ENCODE measurements at places on chromosomes 16 and 17.

GRCh38 chr16:14196539-14196938 lies 125.4 kb downstream of the MRTFB start:
- DNase-seq, result no peak

GRCh38 chr16:24626256-24626655 lies 86.9 kb downstream of the RBBP6 start:
- DNase-seq, result no peak

DNA sequence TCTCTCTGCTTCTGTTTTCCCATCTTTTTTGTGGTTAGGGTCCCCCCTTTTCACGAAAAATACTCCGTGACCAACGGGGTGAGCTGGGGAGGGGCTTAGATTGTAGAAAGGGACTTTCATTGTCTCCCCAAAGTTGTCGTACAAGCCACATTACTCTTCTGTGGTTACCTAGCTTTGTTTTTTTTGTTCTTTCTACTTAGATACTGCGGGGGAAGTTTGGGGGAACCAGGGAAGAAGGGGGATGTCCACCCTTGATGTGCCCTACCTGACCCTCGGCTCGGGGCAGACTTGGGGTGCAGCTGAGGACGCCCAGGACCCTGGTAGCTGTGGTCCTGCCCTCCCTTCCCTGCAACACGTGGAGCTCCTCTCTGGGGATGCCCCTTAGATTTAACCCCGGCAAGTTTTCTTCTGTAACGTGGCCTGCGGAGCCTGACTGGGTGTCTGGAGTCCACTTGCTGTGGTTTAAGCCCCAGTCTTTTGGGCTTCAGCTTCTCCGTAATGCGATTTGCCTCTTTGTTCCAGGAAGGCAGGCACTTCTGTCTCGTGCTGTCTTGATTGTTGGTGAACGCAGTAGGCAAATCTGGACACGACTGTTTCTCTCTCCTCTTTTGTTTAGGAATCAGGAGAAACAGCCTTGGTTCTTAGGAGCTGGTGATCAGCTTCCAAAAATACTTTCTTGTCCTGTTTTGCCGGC lies 892 bp downstream of the ABCC1 start:
- DNase-seq, result no peak

DNA sequence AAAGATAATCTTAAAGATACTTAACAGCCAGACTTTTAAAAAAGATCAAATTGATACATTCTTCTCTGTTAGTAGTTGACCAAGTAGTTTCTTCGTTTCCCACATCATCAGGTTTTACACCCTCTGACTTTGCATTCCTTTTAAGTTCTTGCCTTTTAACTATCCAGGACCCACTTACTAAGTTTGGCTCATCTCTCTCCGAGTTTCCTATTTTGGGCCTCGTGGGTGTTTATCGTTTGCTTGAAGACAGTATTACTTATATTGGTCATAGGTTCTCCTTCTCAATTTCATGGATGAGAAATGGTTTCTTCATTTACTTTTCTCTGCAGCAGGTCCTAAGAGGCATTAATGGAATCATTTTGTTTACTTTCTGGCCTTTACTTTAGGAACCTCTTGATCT lies 43.2 kb downstream of the RPA1 start:
- DNase-seq, result no peak

GRCh38 chr16:1583180-1583579 lies 28.7 kb downstream of the IFT140 start:
- no peak for DNase-seq

DNA sequence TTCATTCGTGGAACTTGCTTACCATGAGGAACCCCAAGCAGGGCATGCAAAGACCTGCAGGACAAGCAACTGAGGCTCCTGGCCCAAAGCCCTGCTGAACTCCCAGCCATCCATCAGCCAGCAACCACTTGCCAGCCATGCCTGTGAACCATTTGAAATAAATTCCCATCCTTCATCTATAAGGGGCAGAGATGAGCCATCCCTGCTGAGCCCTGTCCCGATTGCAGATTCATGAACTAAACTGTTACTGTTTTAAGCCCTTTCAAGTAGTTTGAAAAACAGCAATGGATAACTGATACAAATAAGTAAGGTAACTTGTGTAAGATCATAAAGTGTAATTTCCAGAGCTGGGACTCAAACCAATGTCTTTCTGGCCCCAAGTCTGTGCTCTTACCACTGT lies 114.4 kb upstream of the WSCD1 start:
- DNase-seq, result no peak

- DNase-seq, result no peak
Observed at GRCh38 chr17:31672161-31672819, 186.8 kb downstream of the COPRS start.

- peak; percentile 1 for DNase-seq
Observed at GRCh38 chr16:80804526-80805383, at the start of gene CDYL2. Gene CDYL2, minus strand, starts transcription at chr16:80804598. Its CDS starts 425 bp downstream, at chr16:80804173.

- peak; percentile 91 for DNase-seq
Observed at GRCh38 chr17:29615492-29616299, 7.0 kb downstream of the CORO6 start.

GRCh38 chr16:68230176-68230571 lies 5.8 kb downstream of the ESRP2 start:
- DNase-seq, result no peak

- no peak for DNase-seq
Observed at GRCh38 chr17:8957721-8958120, 7.8 kb downstream of the PIK3R5 start.

DNA sequence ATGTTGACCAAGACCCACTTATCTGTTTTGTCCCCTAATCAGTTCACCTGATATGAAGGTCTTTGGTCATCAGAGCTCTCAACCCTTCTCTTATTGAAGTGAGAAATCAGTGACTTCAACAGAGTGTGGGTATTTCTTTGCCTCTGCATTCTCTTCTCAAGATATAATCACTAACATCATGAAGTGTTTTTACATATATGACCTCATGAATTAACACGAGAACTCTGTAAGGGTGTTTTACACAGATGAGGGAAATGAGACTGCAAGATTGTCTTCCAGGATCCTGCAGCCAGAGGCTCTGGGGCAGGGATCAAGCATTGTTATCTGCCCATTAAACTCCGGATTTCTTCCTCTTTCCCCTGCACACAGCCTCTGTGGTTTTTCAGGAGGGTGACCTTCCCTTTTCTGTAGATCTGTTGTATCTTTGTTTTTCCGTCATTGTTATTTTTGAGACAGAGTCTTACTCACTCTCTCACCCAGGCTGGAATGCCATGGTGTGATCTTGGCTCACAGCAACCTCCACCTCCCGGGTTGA lies 22.7 kb downstream of the LCMT1 start:
- DNase-seq, result no peak

DNA sequence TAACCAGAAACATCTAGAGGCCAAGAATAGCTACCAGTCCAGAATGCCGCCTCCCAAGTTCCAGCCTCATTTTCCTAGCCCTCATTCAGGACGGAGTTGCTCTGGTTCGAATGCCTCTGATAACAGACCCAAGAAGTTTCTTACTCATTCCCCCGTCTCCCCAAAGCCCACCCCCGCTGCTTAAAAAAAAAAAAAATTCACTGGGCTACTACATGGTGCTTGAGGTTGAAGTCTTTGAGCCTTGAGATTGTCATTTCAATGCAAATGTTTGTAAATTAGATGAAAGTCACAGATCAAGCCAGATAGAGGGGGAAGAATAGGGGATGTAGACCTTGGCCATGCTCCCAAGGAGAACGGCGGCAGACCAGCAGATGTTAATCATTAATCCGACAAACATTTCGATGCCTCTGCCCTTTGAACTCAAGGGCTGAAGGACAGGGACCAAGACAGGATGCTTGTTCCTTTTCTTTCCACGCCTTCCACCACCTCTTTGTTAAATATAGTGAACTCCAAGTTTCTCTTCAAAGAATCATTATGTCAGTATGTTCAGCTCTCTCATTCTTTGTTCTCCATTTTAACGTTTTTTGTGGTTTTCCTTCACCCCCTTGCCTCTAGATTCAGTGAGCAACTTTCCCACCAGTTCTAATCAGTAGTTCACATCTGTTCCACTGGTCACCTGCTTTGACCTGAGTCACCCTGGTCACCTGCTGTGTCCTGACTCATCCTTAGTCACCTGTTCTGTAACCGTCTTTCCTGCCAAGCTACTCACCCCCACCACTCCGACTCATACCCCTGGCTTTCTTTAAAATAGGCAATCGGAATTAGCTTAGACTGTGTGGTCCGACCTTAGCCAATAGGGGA lies 190.3 kb downstream of the CPPED1 start:
- DNase-seq, result no peak

DNA sequence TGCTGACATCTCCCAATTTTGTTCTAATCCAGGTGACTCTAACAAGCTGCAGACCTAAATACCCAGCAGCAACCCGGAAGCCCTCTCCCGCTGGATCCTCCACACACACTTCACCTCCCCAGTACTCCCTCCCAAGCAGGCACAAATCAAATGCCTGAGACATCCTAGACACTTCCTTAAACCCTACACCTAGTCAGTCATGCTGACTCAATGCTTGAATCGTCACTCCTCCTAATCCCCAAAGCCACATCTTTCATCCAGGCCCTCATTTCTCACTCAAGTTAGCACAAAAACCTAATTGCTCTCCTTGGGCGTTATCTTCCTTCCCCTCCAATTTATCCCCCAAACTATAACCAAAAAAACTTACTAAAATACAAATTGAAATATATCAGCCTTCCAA lies 32.7 kb downstream of the CMC2 start:
- DNase-seq, result no peak

DNA sequence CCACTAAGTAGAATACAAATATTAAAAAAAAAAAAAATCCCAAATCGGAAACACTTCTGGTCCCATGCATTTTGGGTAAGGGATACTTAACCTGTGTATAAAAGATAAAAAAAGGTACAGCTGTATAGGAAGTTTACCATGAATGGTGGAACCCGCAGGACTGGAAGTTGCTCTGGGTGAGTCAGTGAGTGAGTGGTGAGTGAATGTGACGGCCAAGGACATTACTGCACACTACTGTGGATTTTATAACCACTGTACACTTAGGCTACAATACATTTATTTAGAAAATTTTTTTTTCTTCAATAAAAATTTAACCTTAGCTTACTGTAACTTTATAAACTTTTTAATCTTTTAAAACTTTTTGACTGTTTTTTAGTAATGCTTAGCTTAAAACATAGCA lies 71.3 kb upstream of the BCAR1 start:
- no peak for DNase-seq

- DNase-seq, result no peak
Observed at GRCh38 chr16:50505714-50506542, 42.3 kb upstream of the NKD1 start.

DNA sequence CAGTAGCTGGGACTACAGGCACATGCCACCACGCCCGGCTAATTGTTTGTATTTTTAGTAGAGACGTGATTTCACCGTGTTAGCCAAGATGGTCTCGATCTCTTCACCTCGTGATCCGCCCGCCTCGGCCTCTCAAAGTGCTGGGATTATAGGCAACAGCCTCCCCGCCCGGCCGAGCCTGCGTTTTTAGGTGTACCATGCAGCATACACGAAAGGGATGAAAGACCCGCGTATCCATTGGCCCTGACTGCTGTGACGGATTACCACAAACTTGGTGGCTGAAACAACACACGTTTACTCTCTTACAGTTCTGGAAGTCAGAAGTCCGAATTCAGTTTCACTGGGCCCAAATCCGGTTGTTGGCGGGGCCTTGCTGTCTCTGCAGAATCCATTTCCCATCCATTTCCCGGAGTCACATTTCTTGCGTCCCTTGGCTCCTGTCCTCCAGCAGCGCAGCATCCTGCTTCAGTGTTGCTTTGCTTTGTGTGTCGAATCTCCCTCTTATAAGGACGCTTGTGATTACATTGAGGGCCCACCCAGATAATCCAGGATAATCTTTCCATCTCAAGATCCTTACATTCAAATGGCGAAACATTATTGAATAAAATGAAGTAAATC lies 8.3 kb upstream of the GUCY2D start:
- no peak for DNase-seq

DNA sequence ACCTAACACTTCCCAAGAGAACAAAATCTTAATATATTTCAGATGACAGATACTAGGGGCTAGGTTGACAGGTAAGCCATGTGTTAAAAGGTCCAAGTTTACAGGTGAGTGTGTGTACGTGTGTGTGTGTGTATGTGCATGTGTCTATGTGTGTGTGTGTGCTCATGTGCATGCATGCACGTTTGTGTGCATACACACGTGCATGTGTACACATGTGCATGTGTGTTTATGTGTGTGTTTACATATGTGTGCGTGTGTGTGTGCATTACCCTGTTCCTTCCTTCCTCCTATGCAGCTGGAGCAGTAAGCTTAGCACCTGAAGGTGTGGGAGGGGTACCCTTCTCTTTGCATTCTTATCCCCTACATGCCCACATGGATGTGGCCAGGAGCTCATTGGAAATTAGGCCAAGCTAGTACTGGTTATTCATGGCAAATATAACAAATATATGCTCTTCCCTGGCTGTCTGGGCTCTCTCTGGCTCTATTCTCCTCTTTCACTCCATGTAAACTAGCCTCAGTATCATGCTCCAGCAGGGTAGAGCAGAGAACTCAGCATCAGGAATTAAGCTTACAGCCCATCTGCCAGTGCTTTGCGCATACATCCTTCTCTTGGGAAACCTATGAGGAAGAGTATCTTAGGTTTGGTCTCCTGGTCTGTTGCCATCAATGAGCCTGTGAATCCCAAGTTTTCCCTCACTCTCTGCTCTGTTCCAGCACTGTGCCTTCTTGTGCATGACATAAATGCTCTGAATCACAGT lies 258.0 kb upstream of the MYOCD start:
- no peak for DNase-seq

GRCh38 chr16:69348222-69348621 lies 3.4 kb downstream of the TMED6 start:
- DNase-seq, result no peak

DNA sequence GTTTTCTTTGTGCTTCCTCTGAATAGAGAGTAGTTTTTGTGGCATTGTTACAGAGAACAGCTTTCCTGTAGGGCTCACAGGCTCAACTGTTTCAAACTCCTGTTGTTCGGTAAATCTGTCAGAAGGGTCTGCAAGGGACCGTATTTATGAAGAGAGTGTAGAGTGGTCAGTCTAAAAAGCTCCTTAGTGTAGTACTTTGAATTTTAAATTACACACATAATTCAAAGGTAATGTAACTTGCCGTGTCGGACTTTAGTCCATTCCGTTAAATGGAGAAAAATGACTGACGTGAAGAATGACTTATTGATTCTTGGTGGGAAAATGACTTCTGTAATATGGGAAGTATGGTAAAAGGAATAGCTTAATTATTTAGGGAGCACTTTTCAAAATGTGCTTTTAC lies 190.9 kb downstream of the WWOX start:
- DNase-seq, result no peak

GRCh38 chr17:72441909-72442308 lies 321.1 kb downstream of the SOX9 start:
- DNase-seq, result no peak

DNA sequence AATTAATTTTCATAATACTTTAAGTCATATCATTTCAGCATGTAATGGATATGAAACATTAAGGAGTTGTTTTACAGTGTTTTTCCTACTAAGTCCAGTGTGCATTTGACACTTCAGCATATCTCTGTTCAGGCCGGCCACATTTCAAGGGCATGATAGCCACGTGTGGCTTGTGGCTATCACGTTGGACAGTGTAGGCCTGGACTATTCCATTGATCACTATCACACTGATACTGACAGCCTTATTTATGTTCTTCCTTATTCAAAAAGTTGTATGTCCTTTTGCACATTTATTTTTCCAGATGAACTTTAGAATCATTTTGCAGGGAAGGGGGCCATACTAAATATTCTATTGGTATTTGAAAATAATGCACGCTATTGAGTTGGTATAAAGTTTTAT lies 39.0 kb downstream of the AKAP1 start:
- DNase-seq, result no peak

Measured in hindlimb muscle (tissue), 1 donor.